Fibroblast of skin of right biceps (primary cell): ENCODE measurements at places on chromosomes 2 and 18.
A peak's percentile ranks its signal among the peaks of the same experiment; 100 is the strongest.

- DNase-seq: no peak
Measured at GRCh38 chr18:58609536-58609993, 19.3 kb downstream of the ALPK2 start.

GRCh38 chr2:19963386-19963785 is 26.5 kb downstream of the WDR35 start:
- no peak for DNase-seq

- DNase-seq: no peak
Measured at GRCh38 chr2:173230181-173230580, 124.5 kb upstream of the CDCA7 start.

DNA sequence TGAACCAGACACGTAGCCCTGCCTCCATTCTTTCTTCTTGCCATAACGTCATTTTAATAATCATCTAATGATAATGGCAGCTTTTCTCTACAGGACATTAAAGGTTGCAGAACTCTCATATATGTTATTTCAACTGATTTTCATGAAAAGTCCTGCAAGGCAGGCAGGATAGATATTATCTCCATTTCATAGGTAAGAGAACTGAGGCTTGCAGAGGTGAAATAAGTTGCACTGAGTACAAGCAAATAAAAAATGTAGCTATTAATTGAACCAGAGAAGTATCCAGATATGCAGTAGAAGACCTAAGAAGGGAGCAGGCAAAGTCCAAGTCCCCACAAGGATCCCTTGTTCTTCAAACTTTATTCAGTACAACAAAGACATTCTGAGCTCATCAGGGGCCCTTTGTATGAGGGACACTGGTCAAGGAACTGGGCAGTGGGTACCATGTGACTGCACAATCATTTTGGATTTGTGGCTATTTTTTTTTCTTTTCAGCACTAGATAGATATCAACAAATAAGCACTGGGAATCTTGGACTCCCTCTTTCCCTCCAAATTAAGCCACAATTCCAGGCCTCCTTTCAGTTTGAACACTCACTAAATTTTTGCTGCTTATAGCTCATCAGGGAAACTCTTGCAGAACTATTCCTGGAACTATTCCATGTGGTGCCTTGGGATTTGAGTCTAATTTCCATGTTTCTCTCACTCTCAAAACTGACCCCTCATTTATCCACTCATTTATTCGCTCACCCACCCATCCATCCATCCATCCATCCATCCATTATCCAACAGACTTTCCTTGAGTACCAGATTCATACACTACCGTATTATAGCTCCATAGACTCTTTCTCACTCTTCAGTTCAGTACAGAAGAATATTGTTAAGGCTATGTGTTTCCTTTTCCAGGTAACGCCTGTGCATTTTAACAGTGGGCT is 44.6 kb downstream of the APOB start:
- DNase-seq: no peak

- peak; percentile 21 for DNase-seq
Measured at GRCh38 chr2:196131384-196131937, 39.9 kb downstream of the STK17B start.

DNA sequence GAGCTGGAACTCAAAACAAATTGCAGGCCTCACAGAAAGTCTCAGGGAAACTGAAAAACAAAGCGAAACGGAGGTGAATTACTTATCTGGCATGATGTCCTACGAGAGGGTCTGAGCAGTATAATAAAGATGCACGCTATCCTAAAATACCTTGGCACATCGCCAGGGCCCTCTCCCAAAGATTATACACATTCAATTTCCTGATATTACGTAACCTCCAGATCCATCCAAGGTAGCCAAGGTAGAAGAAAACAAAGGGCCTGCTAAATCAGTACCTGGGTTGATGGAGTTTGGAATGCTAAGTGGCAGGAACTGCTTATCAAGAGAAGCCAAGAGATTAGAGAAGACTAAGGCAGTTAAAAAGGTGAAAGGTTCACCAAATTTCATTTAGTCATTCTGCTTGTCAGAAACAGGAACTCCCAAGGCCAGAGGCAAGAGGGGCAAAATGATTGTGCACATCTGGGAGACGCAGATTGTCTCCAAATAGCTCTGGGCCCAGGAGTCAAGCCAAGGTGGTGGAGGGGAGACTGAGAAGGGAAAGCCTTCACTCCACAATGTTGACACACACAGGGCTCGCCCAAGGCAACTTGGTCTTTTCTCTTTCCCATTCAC is 236.8 kb upstream of the ATP5MC3 start:
- no peak for DNase-seq

- DNase-seq: no peak
Measured at GRCh38 chr2:169362894-169363559, 693 bp upstream of the LRP2 start.

GRCh38 chr2:238449909-238450417 is 23.2 kb downstream of the ASB1 start:
- no peak for DNase-seq

GRCh38 chr2:132417430-132418035 is 928 bp downstream of the GPR39 start:
- no peak for DNase-seq

- DNase-seq: peak; percentile 69
Measured at GRCh38 chr18:23228102-23229061, 93.1 kb downstream of the CABLES1 start.

DNA sequence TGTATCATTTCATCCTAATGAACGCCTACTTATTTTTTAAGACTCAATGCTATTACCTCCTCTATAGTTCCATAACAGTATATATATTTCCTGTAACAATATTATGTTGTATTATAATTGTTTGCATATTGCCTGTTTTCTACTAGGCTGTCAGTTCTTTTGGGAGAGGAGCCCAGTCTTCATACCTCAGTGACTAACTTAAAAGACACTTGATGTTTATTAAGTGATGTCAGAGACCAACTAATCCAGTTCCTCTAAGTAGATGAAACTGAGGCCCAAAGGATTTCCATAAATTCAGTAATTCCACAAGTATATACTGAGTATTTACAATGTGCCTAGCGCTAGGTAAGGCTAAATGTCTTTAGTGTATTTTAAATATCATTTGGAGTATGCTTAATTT is 48.9 kb upstream of the AAK1 start:
- DNase-seq: peak; percentile 82

DNA sequence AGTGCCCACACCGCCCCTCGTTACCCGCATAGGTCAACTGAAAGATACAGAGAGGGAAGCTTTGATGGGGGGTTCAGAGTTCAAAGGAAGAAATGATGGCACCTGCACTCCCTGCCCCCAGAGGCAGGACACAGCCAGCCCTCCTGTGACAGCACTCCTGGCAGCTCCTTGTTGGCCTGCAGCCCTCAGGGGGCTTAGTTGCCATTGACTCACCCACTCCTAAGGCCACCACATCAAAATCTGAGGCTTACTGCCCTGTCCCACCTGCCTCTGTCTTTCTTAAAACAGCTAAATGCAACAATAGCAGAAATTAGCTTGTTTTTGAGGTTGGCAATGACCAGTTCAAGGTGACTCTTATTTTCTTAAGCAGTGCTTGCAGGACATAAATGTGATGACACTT is 31.6 kb upstream of the SLC35F6 start:
- no peak for DNase-seq

DNA sequence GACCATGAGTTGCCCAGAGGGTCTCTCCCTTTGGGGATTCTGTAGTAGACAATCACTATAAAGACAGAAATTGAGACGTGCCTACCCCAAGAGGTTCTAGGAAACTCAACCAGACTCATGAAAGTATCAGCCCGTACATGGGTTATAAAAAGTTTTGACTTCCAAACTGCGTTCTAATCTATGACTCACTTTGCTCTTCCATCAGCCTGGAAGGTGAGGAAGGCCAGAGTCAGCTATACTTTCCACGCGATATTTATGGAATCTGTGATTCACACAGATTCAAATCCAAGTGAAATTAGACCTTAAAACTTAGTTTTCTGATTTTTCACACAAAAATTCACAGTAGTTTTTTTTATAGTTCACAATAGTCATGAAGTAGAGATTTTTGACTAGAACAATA is 7.7 kb upstream of the LYPD1 start:
- peak; percentile 87 for DNase-seq

DNA sequence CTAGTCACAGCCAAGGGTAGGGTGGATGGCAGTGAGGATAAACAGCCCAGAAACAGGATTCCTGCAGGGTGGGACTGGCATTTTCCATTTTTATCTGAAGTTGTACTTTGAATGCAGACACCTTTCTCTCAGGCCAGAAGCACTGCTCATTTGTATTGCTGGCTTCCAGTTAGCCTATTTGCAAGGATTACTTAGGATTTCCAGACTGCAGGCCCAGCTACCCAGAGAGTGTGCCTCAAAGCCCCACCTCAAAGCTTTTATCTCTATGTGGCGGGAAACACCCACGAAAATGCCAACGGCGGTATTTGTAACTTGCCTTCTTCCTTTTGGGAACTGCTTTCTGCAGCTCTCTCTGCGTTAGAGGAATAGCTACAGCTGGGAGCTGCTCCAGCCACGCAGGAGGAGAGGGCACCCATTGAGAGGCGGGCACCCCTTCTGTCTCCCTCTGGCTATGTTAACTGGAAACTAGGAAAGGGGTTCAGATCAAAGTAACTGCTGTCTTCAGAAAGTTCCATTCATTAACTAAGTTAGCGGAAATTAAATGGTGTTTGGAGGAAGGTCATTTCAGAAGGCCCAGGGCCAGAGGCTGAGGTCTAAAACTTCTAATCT is 144.9 kb downstream of the TGIF1 start:
- DNase-seq: no peak

GRCh38 chr2:62224976-62225375 is 29.1 kb downstream of the B3GNT2 start:
- DNase-seq: no peak

GRCh38 chr2:85920810-85921545 is 32.2 kb upstream of the ST3GAL5 start:
- peak; percentile 87 for DNase-seq

GRCh38 chr2:42971381-42971780 is 179.0 kb upstream of the HAAO start:
- DNase-seq: no peak

GRCh38 chr2:217538719-217539118 is 464.1 kb downstream of the TNS1 start:
- no peak for DNase-seq

- DNase-seq: peak; percentile 6
Measured at GRCh38 chr18:60322591-60322990, 50.0 kb downstream of the MC4R start.

- no peak for DNase-seq
Measured at GRCh38 chr2:239193925-239194677, 206.7 kb downstream of the HDAC4 start.

- no peak for DNase-seq
Measured at GRCh38 chr2:173299764-173300163, 54.9 kb upstream of the CDCA7 start.

DNA sequence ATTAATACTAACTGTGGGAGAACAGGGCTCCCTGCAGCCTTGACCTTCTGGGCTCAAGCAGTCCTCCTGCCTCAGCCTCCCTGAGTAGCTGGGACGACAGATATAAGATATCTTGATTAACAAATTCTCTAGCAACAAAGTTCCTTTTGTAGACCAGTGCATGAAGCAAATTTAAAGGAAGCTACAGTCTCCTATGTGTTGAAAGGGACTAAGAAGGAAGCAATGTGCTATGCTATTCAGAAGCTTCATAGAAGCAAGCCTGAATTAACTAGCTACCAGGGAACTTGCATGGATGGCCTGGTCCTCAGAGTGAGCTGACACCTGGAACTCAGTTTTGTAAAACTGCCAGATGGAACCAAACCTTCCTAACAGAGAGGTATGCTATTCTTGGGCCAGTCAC is 33.2 kb downstream of the RAPH1 start:
- DNase-seq: no peak

GRCh38 chr2:188243381-188243780 is 48.3 kb upstream of the GULP1 start:
- no peak for DNase-seq

GRCh38 chr2:229566370-229566769 is 148.0 kb downstream of the DNER start:
- no peak for DNase-seq

DNA sequence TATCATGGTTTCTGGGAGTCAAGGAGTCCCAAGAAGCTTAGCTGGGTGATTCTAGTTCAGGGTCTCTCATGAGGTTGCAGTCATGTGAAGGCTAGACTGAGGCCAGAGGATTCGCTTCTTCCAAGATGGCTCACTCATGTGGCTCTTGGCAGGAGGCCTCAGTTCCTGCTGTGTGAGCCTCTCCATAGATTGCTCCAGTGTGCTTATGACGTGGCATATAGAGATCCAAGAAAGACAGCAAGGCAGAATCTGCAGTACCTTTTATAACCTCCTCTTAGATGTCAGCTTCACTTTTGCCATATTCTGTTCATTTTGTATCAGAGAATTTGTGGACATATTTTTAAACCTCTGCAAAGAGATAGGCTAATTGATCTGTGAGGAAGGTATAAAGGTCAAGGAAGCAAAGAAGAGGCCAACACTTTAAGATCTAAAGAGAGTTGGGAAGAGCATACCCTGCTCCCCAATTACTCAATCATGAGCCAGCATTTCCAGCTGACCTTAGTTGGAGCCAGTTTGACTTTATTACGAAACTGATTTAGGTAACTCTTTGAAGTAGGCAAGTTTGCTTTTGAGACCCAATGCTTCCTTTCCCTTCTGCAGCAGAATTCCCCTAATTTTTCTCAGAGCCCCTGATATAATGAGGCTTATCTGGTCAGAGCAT is 134.7 kb downstream of the EML6 start:
- DNase-seq: peak; percentile 61
